ENCODE measurements at places on chromosomes 16 and 17.

GRCh38 chr17:74332017-74332650, 6.1 kb downstream of the KIF19 start:
- DNase-seq: no peak

DNA sequence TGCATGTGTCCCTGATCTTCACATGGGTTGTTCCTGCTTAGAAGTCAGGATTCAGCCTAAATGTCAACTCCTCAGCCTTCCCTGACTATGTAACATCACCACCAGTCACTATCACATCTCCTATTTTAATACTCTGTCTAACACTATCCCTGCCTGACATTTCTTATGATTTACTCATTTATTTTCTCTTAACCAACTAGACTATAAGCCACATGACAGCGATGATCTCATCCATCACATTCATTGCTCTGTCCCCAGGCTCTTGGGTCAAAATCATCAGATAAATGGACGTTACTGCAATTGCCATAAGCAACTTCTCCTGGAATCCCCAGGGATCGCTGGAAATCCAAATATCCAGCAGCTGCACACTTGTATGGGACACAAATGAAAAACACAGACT, 15.7 kb downstream of the CDRT4 start:
- DNase-seq: no peak

DNA sequence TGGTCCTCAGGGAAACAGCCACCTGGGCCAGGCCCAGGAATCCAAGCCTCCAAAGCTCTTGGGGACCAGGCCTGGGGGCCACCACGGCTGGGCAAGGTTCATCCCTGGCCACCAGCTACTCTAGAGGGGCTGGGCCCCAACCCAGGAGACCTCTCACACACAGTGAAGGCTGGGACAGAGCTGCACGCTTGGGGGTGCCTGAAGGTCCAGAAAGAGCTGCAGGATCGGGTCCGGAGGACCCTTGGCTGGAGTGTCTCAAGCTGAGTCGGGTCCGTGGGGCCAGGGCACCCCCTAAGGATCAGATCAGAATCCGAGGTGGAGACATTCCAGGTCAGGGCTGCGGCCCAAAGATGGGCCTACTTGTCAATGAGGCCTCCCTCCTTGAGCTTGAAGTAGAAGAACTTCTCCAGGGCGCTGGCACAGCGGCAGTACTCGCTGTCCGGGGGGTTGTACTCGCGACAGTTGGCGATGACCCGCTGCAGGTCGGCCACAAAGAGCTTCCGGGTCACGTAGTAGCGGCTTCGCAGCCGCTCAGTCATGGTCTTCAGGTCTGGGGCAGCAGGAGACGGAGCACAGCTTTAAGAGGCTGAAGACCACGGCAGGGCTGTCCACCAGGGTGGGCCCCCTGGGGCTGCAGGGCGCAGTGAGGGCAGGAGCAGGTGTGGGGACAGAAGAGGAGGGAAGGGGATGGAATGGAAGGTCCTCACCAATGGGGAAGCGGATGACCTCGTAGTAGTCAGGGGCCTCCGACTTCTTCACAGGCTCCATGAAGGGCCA, 967 bp upstream of the DHX58 start:
- DNase-seq: no peak

DNA sequence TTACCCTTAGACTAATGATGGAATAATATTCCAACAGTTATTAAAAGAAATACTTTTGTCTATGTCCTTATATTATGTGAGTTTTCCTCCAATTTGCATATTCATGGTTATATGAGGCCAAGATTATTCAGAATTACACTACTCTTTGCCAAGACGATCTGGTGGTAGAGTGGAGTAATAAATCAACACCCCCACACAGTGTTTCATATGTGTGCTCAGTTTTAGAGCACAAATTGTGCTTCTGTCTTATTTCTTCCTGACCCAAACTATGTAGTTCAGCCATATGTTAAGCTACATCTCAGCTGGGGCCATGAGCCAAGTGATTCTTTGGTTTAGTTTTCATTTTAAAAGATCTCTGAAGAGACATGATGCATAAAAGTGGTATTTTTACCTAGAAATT, 26.9 kb upstream of the PPM1E start:
- DNase-seq: no peak

Data from activated naive CD4-positive, alpha-beta T cell treated with Interleukin-2 at 50 U/mL for 16 hours (primary cell).